ENCODE measurements at places on chromosomes 7 and 10. TPM values are rescaled to one million over a fixed set of nuclear protein-coding genes. Genes with fewer than 3 reads are reported as not detected.

GRCh38 chr7:681551-682307 is 44.8 kb upstream of the DNAAF5 start:
- no peak for DNase-seq
- no peaks in the 10 kb centered on the region for H3K27me3 ChIP-seq
- peaks cover 3% of the 10 kb centered on the region for H3K36me3 ChIP-seq
- no peak overlapping the region for H3K4me3 ChIP-seq
- no peak overlapping the region for H3K27ac ChIP-seq

GRCh38 chr7:108660465-108660864 is 90.8 kb downstream of the DNAJB9 start:
- DNase-seq = peak; percentile 42
- H3K36me3 ChIP-seq = no peaks in the 10 kb centered on the region
- no peak overlapping the region for H3K27ac ChIP-seq
- H3K27me3 ChIP-seq = peaks cover 4% of the 10 kb centered on the region
- no peaks in the 10 kb centered on the region for H3K4me1 ChIP-seq
- H3K4me3 ChIP-seq = no peak overlapping the region

DNA sequence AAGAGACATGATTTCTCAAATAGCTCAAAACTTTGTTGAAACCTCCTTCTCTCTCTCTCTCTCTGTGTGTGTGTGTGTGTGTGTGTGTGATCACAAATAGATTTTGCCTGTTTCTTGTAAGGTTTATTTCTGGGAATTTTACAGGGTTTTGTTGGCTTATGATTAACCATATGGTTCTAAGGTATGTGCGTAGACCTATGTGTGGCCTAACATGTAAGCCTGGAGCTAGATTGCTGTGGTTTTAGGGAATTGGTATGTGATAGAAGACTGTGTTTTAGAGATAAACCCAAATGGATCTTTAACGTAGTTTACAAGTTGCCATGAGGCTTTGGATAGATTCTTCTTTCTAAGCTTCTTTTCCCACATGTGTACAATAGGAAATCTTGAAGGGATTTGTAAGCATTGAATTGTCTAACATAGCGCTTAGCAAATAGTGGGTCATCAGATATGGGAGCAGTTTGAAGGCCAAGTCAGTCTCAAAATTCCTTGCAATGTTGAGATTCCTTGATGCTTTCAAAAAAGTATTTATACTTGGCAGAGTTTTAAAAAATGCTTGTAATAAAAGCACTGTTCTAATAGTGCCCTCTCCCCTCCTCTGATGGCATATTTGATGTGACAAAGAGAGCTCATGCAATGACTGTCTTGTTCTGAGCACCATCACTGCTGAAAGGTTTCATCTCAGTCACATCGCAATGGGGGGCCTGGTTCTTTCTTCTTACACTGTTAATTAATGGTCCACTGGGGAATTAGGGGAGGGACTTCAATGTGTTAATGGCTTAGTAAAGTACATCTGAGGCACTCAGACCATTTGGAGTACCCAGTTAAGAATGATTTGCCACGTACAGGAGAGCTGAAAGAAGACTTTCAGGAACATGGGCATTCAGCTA is 118.2 kb downstream of the SNX10 start:
- H3K36me3 ChIP-seq = no peaks in the 10 kb centered on the region
- no peak for DNase-seq

Gene ZNF853
- 1.0 TPM for total RNA-seq

DNA sequence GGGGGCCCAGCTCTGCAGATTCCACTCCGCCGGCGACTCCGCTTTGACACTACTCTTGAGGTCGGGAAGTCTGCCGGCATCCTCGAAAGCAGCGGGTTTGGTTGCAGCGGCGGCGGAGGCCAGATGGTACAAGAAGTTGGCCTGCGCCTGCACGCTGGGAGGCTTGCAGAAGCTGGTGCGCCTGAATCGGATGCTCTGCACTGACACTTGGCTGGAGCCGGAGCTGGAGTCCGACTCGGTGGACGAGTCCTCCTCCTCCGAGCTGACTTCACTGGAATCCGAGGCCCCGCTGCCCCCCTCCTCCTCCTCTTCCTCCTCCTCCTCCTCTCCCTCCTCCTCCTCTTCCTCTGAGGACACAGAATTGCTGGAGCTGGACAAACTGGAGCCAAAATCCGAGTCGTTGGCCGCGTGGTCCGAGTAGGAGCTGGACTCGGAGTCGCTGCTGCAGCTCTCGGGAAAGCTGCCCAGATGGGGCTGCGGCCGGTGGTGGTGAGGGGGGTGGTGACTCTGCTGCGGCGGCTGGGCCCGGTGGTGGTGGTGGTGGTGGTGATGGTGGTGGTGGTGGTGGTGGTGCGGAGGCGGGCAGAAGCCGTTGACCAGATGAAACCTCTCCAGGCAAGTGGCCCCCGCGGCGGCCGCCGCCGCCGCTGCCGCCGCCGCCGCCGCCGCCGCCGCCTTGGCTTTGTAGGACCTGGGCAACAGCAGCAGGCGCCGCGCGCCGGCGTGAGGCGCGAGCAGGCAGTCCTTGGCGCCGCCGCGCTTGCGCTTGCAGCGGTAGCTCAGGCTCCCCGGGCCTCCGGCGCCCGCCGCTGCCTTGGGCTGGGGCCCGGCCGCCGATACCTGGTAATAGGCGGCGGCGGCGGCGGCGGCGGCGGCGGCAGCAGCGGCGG is 9.0 kb downstream of the SKIDA1 start:
- H3K27ac ChIP-seq = no peak overlapping the region
- DNase-seq = peak; percentile 55
- H3K36me3 ChIP-seq = no peaks in the 10 kb centered on the region
